ENCODE measurements at places on chromosomes 13 and 19.

DNA sequence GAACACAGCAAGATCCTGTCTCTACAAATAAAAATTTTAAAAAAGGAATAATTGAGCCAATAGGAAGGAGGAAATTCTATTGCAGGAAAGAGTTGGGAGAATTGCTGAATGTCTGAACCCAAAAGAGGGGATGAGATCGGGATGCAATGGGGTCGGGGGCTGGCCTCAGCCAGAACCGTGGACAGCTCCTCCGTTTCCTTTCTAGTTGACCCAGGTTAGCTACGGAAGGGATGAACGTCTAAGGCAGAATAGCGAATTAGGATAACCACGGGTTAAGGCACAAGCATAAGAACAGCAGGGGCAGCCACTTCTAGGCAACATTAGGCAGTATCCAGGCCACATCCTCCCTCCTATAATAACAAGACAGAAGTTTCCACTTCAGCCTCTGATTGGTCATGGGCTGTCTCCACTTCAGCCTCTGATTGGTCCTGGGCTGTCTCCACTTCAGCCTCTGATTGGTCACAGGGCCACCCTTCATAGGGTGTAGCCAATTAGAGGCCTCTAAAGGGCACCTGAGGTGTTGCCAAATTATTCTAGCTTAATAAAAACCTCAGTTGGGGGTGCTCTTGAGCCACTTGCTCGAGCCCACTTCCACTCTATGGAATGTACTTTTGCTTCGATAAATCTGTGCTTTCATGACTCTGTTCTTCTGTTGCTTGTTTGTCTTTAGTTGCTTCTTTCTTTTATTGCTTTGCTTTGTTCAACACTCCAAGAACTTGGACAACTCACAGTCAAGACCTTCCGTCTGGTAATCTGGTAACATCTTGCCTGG lies 24.9 kb upstream of the TPM4 start:
- peak; percentile 44 for DNase-seq

GRCh38 chr13:110471156-110471832 lies 90.2 kb downstream of the RAB20 start:
- DNase-seq, result peak; percentile 24

DNA sequence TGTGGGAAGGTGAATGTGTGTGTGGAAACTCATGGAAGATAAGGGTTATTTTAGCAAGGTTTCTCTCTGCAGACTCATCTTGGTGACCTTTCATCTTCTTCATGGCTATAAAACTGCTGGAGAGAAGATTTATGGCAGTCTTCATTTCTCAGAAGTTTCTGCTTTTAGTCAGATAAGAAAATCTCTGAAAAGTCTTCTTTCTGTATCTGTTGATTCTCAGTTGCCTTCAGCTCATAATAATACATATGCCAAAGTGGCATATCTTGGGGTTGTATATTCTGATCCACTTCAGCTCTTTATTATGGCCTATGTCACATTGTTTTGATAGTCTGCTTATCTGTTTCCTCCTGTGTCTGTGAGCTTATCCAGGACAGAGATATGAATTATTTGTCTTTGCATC lies 143.3 kb upstream of the TMTC4 start:
- DNase-seq, result no peak

DNA sequence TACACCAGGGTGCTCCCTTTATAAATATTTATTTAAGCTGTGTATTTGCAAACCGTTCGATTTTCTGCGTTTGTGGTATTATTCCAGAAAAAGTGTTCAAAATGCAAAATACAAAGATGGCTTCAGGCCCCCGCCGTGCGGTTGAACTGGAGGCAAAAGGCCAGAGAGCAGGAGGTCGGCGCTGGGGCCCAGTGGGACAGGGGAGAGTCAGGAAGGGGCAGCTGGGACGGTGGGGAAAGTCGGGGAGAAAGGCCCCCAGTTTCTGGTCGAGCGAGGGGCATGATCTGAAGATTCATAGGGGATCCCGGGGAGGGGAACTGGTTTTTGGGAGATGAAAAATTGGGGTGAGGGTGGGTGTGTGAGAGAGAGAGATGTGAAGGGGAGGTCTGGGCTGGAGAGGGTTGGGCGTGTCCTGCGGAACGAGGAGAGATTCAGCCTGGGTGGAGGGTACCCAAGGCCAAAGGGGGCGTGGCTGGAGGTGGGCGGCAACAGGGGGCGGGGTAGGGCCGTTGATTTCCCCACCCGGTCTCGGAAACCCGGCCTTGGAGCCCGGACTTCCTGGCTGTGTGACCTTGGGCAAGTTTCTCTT lies 678 bp downstream of the ISOC2 start:
- peak; percentile 64 for DNase-seq

DNA sequence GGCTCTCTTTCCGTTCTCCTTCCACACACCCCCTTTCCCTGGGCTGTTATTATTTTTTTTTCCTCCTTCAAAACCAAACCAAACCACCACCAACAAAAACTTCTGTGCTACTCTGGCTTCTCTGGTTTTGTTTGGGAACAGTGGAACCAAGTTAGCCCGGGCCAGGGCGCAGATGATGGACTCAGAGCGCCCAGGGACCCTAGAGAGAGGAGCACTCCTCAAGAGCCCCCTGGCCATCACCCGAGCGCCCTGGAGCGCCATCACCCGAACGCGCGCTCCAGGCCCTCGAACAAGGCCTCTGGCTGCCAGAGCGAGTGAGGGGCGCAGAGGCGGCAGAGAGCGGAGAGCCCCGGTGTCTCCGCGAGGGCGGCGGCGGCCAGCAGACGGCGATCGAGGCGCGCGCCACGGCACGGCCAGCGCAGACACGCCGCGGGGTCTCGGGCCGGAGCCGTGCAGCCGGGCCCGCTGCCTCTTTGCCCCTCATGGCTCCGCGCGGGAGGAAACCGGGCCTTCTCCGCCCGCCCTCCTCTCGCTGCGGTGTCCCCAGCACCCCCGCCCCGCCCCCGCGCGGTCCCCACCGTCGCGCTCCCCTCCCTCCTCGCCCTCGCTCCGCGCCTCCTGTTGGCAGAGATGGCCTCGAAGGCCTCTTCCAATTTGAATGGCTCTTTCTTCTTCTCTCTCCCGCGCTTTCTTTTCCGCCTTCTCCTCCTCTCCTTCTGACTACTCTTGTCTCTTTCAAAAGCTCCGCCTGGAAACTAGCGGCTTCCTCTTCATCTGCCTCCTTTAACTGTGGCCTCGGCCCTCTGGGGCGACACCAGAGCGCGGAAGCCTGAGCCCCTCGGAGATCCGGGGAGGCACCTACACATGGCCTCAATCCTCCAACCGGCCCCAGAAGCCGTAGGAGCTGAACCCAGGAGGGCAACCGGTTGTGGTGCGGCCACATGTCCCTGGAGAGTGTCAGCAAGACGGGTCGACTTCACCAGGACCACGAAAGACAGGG lies 4.1 kb upstream of the SOX1 start:
- DNase-seq, result no peak

DNA sequence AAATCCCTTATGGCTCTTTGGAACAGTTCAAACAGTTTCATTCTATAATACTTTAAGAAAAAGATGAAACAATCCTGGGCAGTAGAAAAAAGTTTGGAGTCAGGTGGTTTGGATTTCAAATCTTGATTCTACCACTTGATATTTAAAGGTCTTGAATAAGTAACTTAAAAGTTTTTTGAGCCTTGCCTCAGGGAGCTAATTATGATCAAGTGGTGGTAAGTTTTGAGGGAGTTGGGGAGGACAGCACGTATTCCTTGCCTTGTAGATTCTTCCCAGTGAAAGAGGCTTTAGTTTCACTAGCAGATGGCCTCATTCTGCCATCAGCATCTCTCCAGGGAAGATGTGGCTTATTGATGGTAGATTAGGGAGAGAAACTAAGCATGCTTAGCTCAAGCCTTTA lies 168.4 kb upstream of the CSNK1A1L start:
- no peak for DNase-seq

DNA sequence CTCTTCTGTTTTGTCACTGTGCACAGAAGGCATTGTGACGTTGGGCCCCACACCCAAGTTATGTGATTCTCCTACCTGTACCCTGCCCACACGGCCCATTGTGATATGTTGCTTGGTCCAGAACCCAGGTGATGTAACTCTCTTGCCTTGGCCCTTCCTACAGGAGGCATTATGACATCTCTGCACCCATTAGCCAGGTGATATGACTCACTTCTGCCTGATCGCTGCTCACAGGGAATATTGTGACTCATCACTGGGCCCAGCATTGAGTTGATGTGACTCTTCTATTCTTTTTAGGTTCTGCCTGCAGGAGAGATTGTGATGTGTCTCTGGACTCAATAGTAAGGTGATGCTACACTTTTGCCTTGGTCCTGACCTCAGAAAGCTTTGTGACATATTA lies 65.4 kb upstream of the ZNF91 start:
- DNase-seq, result no peak

DNA sequence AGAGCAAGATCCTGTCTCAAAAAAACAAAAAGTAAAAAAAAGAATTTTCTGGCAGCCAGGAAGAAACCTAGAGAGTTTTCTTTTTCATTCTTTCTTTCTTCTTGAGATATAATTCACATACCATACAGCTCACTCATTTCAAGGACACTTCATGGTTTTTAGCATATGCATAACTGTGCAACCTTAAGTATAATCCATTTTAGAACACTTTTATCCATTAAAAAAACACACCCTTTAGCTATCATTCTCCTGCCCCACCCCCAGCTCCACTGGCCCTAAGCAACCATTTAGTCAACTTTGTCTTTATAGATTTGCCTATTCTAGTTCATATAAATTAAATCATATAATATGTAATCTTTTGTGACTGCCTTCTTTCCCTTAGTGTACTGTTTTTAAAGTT lies 8.1 kb upstream of the IPO5 start:
- no peak for DNase-seq

- DNase-seq, result no peak
Observed at GRCh38 chr13:79528759-79529191, 47.8 kb downstream of the NDFIP2 start.

DNA sequence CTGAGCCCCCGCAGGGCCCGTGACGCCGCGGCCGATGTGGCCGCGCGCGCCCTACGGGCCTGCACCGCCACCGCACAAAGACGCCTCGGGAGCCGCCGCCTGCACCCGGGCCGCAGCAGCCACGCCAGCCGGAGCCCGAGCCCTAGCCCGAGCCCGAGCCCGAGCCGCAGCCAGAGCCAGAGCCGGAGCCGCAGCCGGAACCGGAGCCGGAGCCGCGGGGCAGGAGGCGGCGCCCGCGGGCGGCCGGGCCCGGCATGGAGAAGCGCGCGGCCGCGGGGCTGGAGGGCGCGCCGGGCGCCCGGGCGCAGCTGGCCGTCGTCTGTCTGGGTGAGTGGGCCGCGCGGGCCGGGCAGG lies 379 bp downstream of the LRP3 start:
- DNase-seq, result no peak

DNA sequence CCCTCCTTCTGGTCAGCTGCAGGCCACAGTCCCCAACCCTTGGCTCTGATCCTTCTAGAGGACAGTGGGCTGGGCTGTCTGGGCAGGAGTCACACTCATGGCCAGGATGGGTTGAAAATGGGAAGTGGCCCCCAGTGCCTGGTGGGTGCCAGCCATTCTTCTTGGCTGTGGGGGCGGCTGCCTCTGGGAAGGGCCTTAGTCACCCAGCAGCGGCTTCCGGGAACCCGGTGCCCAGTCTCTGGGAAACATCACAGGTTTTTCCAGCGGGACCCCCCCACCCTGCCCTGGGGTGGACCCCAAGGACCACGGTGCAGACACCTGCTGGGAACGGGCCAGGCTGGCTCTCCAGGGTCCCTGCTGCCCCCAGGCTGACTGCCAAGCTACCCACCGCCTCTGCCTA lies 27.3 kb upstream of the SLC7A10 start:
- no peak for DNase-seq

GRCh38 chr13:100983111-100983510 lies 308.5 kb upstream of the TMTC4 start:
- no peak for DNase-seq

- DNase-seq, result no peak
Observed at GRCh38 chr19:2123682-2124387, 27.1 kb downstream of the IZUMO4 start.

DNA sequence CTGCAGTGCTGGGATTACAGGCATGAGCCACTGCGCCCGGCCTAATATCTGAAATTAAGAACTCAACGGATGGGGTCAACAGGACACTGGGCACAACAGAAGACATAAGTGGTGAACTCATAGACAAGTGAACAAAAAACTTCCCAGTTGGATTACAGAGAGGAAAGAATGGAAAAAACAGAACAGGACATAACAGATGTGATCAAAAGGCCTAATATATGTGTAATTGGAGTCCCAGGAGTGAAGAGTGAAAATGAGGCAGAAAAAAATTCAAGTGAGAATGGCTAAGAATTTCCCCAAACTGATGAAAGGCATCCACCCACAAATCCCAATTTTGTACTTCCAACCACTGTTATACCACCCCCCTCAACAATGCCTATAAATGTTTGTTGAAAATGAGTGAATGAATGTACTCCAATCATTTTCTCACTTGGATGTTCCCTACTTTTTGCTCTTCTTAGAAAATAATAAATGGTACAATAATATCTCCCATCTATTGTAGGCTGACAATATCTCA lies 18.3 kb upstream of the ANGPTL8 start:
- no peak for DNase-seq

GRCh38 chr19:51780270-51780669 lies 14.7 kb upstream of the FPR3 start:
- no peak for DNase-seq

DNA sequence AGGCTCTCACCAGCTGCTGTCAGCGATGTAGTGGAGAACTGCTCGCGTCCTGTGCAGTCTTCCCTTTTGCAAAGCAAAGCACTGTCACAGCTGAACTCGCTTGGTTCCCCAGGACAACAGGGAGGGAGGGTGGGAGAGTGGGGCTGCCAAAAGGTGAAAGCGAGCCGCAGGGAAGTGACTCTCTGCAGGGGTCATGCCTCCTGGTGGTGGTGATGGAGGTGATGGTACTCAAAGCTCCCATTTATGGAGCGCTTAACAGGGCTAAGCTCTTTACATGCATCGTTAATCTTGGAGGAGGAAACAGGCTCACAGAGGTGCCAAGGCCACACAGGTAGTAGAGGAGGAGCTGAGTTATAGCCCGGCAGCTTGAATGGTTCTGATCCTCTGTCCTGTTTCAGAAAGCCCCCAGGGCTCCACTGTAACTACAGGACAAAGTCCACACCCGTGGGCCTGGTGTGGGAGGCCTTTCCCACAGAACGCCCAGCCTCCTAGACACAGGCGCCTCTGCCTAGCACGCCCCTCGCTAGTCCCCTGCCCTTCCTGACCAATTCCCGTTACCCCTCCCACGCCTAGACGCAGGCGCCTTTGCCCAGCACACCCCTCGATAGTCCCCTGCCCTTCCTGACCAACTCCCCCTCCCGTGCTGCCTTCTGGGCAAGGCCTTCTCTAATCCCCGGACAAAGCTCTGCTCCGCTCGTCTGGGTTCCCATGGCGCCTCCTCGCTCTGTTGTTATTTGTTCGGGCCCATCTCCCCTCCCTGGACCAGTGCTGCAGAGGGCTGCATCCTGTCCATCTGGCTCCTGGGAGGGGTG lies 10.7 kb downstream of the PPP1R37 start:
- peak; percentile 47 for DNase-seq
